ENCODE measurements at places on chromosomes 2 and 18. TPM values are rescaled to one million over a fixed set of nuclear protein-coding genes. Genes with fewer than 3 reads are reported as not detected.
A peak's percentile ranks its signal among the peaks of the same experiment; 100 is the strongest.

Gene STPG4
- not detected for total RNA-seq

Gene LRRTM1
- not detected for total RNA-seq

Gene MEP1B
- not detected for total RNA-seq

Gene POTEC
- total RNA-seq: not detected

Gene SPAG16
- total RNA-seq: 28.9 TPM

Gene BMP10
- total RNA-seq: not detected

Gene UGT1A8
- not detected for total RNA-seq

GRCh38 chr2:12155303-12156051, 409.0 kb downstream of the LPIN1 start:
- peak; percentile 82 for DNase-seq

DNA sequence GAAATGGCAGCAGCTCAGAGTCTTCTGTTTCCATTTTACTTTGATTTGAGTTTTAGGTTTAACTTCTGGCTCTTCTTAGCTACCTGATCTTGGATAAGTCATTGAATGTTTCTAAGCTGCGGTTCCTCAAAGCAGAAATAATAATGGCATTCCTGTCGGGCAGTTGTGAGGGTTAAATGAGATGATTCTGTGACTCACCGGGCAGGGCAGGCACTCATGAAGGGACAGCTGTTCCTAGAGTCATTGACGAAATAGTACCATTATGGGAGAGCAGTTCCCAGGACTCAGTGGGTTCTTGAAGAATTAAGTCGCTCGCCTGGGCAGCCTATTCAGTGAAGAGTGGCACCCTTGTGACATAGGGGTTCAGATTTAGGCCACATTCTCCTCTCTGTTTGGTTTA, 10.3 kb downstream of the TRIB2 start:
- DNase-seq: no peak

DNA sequence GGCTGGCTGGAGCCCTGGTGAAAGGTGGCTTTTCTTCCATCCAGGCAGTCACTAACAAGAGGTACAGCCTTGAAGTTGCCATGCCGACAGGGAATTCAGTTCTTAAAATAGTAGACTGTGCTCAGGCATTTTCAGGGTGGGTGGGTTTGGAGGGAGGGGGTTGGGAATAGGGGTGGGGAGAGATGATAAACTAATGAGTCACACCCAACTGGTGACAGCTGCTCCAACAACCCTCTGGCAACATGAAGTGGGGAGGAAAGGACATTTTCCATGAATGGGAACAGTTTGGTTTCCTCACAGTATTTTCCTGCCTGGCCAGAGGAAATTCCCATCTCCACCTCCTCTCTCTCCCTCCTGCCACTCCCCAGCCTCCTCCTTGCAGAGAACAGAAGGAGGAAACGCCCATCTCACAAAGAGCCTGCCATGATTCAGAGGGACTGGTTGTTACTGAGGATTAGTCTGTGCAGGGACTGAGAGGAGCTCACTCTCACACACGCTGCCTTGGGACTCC, 113.0 kb upstream of the SLC1A4 start:
- DNase-seq: peak; percentile 93

DNA sequence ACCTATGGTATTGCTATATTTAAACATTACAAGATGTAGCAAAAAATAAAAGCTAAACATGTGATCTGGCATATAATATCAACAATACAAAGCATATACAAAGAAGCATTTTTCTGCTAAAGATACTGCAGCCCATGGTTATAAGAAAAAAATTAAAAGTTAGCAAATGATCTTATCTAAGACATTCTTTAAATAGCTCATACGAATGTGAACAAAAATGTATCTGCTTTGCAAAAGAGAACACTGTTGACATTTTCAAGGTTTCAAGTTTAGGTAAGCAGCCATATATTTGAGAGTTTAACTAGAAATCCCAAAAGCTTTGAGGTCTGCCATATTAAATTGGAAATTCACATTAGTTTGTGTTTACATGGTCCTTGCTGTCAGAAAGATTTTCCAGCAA, 301.0 kb upstream of the SLC39A10 start:
- DNase-seq: no peak

- no peak for DNase-seq
These were observed 160.8 kb upstream of the MAPRE2 start for GRCh38 chr18:34880403-34880802.

DNA sequence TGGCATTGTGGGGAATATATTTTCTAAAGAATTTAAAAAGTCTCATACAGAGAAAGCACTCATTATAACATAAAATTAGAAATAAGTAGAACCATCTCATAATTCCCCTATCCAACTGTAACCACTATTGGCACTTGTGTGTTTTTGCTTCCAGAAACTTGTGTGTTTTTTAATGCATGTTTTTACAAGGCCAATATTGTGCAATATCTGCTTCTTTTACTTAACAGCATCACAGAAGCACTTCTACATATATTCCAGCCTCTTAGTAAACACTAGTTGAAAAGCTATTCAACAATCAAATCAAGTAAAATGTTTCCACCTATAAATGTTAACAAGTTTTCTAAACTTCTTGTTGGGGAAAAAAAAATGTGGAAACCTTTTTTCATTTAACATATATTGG, 132.7 kb downstream of the LRP2 start:
- DNase-seq: no peak

- DNase-seq: no peak
These were observed 19.9 kb downstream of the BIRC6 start for GRCh38 chr2:32376756-32377155.

DNA sequence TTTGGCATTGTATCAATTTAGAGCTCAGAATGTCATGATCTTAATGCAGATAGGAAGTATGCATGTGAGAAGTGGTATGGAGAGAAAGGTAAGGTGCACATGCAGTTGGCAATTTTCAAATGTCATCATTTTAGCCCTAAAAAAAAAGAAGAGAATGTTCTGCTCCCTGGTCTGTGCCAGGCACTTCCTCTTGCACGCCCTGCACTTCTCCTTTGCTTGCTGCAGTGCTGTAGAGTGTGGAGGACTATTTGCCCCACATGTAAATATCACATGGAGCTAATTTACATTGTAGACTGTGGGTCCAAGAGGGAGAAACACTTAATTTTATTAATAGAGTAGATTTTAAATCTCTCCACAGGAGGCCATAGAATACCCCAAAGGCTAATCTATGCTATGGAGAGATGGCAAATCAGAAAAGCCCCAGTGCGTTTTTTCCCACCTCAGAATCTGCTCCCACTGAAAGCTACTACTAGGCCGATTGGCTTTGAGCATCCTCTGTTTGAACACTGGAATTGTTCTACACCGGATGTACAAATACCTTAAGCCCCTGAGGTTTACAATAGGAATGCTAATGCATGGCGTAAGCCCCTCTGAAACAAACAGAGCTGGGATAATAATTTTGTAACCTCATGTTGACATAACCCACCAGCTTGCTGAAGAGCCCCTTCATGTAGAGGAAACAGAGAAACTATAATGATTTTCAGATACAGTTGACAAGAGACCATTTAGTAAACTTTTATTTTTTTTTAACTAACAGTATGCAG, 137.2 kb upstream of the KLHL14 start:
- no peak for DNase-seq

DNA sequence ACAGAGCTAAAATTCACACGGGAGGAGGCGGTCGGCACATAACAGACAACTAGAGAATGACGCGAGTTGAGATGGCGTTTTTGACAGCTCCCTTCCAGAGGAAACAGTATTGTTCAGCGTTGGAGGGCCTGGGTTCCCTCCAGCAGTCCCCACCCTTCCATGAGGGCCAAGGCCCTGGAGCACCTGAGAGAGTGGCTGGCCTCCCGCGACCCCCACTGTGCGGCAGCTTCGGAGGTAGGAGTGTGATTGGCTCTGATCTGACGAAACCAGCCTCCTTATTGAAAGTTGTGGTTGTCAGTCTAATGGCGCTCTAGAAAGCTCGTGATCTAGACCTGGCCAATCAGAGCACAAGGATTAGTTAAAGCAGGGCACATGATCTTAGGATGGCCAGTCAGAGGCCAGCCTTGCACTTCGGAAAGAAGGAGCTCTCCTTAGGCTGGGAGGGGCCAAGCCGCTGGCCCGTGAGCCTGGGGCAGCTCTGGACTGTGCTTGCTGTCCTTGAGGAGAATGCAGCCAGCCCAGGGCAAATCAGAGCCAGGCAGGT, 104.5 kb upstream of the CELF4 start:
- no peak for DNase-seq

- no peak for DNase-seq
These were observed 117.5 kb upstream of the NCKAP5 start for GRCh38 chr2:133685636-133686215.

DNA sequence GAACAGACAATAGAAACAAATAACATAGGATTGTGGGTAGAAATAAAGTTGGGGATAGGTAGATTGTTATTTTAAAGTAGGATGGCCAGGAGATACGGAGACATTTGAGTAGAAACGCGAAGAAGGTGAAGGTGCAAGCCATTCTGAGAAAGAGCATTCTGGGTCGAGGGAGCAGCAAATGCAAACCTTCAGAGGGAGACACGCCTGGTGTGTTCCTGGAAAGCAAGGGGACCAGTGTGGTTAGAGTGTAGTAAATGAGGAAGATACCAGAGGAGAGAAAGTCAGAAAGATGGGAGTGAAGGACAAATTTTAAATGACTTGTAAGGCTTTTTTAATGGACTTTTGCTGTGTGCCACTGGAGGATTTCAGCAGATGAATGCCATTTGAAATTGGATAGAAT, 1.7 kb downstream of the CYP20A1 start:
- DNase-seq: no peak

DNA sequence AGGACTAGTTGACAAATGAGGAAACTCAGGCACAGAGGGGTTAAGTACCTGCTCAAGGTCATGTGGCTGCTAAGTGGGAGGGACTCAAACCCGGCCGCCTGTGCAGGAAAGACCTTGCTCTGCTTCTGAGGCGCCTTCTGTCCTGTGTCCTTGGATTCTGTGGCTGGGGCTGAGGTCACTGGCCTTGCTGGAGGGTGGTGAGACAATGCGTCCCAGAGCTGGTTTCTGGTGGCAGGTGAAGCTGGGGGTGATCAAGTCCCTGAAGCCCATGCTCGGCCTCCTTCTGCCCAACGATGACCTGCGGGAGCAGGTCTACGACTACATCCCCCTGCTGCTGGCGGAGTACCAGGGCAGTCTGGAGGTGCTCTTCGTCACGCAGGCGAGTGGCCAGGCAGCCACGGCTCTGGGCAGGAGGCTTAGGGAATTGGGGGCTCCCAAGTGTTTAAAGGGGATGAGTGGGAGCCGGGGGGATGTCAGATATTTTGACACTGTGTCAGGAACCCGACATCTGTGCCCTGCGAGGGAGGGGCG, 16.1 kb downstream of the MROH2A start:
- DNase-seq: no peak

DNA sequence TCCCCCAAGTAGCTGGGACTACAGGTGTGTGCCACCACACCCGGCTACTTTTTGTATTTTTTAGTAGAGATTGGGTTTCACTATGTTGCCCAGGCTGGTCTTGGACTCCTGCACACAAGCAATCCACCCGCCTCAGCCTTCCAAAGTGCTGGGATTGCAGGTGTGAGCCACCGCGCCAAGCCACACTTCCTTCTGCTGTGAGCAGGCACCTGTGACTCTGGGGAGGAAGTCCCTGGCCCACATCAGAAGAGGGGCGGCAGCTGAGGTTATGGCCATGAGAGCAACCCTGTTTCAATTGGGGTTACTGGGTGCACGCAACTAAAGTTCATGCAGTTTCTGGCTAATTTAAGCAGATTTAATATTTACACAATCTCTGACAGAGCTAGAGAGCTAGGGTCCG, 91.0 kb downstream of the PLB1 start:
- no peak for DNase-seq

- DNase-seq: peak; percentile 13
These were observed 1029.1 kb upstream of the KLHL29 start for GRCh38 chr2:22355816-22356433.

DNA sequence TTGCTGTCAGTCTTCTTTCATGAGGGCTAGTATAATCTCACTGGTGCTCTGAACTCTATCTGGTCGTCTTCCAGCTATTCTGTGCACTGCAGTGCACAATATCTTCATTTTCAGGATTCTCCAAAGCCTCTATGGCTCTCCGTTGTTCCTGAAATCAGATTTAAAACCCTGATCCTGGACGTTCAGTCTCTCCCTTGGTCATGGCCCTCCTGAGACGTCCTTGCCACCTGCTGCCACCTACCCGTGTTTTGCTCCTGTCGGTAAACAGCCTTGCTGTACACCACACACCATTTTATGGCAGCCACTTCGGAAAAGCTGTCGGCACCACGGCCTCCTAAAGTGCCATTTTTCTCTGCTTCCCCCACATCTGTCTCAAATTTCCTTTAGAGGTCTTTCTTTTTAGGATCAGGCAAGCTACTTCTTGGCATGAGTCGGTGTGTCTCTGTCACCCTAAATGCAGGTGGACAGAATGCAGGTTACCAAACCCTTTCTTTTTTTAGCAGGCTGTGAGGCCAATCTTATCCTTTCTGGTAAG, 170.0 kb downstream of the HRH4 start:
- DNase-seq: no peak

GRCh38 chr2:236639461-236640235, 70.0 kb downstream of the ACKR3 start:
- DNase-seq: no peak

- DNase-seq: no peak
These were observed 54.0 kb downstream of the EMILIN2 start for GRCh38 chr18:2900684-2901422.

DNA sequence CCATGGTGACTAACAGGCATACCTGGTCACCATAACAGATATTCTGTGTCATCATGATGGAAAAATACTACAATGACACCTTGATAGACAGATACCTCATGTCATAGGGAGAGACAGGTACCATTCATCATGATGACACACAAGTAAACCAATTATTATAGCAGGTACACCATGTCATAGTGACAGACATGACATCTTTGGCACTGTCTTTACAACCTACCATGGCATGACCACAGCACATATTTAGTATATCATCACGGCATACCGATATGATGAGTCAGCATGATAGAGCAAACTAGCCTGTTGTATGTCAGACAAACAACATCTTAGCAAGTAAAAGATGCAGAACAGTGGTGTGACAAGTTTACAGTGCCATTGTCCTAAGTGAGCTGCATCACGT, 101.3 kb upstream of the KLHL29 start:
- peak; percentile 68 for DNase-seq

DNA sequence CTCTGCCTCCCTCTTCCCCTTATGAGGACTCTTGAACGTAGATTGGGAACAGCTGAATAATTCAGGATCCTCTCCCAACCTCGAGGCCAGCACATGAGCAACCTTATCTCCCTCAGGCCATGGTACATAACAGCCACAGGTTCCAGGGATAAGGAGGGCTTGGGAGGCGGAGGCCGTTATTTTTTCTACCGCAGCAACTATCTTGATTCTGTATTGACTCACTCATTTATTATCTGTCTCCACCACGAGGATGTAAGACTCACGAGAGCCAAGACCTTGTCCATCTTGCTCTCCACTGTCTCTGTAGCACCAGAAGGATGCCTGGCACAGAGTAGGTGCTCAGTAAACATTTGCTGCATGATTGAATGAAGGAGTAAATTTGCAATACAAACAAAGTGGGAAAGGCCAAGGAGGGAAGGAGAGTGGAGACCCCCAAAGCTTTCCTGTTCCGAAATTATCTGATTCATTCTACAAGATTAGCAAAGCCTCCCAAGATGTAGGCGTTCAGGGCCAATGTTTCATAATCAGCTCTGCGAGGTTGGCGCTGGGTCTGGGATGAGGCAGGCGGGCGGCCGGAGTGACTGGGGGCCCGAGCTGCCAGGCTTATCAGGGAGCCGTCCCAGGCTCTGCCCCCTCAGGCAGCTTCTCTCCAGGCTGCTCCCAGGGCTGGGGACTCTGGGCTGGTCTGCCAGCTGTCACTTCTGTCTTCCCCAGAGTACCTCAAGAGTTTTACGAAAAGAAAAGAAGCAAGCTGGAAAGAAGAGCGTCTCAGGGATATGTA, 31.6 kb downstream of the INPP5D start:
- DNase-seq: no peak

GRCh38 chr2:190432567-190433231, 24.5 kb downstream of the MFSD6 start:
- no peak for DNase-seq

Measured in GM23248 (cell line).